ENCODE measurements at places on chromosomes 2 and 18. TPM values are rescaled to one million over a fixed set of nuclear protein-coding genes. Genes with fewer than 3 reads are reported as not detected.

Gene AQP12A
- total RNA-seq: not detected

- DNase-seq: no peak
Measured at GRCh38 chr18:74897971-74898657, 300.4 kb downstream of the ZNF407 start.

- no peak for DNase-seq
Measured at GRCh38 chr2:239192456-239192855, 208.4 kb downstream of the HDAC4 start.

DNA sequence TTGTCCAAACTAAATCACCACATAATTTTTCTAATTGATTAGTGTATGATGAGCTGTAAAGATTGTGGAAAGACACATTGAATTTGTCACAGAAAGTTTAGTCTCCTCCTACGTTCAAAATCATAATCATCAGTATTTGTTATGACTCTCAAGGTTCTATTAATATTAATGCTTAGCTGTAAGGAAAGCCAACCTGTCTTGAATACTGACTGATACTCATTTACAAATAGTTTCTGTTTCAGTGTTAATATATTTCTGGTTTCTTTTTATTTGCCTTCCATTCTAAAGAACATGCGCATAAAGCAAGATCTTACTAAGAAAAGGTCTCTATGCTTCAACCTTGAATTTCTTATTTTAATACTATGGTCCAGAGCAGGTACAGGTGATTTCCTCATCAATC is 55.1 kb downstream of the CPS1 start:
- no peak for DNase-seq

- DNase-seq: no peak
Measured at GRCh38 chr18:46008531-46008930, 41.4 kb upstream of the EPG5 start.
